ENCODE measurements at places on chromosomes 5 and 9. TPM values are rescaled to one million over a fixed set of nuclear protein-coding genes. Genes with fewer than 3 reads are reported as not detected.

DNA sequence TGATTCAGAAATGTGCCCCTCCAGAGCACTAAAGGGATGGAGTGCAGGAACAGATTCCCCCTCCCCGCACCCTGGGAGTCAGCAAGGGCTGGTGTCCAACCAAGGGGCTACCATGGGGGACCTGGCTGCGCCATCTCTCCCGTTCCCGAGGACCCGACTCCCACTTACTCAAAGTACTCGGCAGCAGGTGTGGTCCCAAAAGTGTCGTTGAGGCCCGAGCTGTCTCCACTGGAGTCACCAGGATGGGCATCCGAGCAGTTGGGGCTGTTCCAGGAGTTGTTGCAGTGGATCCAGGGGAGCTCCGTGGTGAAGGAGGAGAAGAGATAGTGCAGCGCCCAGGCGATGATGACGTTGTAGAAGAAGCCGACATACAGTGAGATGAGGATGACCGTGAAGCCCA is 12.9 kb downstream of the SLC6A3 start:
- no peak for DNase-seq

GRCh38 chr9:106897751-106898150 is 34.8 kb downstream of the ZNF462 start:
- no peak for DNase-seq

GRCh38 chr5:75509546-75509945 is 1.9 kb downstream of the CERT1 start:
- no peak for DNase-seq

- DNase-seq = no peak
Measured at GRCh38 chr9:127346584-127346983, 50.4 kb upstream of the SLC2A8 start.

DNA sequence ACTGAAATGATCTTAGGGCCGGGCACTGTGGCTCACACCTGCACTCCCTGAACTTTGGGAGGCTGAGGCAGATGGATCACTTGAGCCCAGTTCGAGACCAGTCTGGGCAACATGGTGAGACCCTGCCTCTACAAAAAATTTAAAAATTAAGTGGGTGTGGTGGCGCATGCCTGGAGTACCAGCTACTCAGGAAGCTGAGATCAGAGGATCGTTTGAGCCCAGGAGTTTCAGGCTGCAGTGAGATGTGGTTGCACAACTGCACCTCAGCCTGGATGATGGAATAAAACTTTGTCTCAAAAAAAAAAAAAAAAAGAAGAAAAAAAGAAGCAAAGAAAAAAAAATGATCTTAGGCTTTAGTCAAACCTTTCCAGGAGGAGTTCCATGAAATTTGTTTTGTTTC is 41.8 kb downstream of the MEF2C start:
- no peak for DNase-seq

DNA sequence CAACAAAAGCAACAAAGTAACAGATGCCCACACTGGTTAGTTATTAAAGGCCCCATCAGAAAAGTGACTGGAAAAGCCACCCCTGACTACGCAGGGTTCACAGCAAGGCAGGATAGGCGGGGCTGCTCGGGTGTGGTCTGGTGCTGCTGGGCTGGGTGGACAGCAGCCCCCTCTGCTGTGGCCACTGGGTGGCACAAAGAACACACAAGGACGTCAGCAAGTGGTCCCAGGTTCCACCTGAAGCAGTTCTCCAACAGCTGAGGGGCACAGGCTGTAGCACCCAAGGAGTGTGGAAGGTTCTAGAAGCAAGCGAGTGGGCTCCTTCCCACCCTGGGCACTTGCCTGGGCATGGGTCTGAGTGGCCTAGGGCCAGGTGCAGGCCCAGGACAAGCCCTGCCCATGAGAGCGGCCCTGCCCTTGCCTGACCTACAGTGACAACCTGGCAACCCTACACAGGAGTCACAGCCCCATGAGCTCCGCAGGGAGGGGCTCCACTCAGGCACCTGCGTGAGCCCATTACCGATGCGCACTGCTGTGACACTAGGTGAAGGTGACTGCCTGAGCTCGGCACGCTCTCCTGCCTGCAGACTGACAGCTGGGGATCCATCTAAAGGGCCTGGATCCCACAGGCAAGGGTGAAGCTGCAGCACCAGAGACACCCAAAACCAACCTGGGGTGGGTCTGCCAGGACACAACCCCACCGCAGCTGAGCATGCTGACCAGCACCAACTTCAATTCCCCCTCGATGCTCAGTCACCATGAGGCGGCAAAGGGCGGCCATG is 8.1 kb downstream of the BRD9 start:
- DNase-seq = no peak

Gene SLC34A3
- not detected for total RNA-seq

Gene LHX2
- total RNA-seq = 8.5 TPM

Gene C9
- not detected for total RNA-seq

Gene B4GALT7
- total RNA-seq = 35.6 TPM

Gene IL13
- not detected for total RNA-seq

All from H4 (cell line).